Fibroblast of gingiva (primary cell): ENCODE measurements at places on chromosomes 13 and 19.

- no peak for DNase-seq
These were observed 54.8 kb downstream of the ABCC4 start for GRCh38 chr13:95246292-95247082.

DNA sequence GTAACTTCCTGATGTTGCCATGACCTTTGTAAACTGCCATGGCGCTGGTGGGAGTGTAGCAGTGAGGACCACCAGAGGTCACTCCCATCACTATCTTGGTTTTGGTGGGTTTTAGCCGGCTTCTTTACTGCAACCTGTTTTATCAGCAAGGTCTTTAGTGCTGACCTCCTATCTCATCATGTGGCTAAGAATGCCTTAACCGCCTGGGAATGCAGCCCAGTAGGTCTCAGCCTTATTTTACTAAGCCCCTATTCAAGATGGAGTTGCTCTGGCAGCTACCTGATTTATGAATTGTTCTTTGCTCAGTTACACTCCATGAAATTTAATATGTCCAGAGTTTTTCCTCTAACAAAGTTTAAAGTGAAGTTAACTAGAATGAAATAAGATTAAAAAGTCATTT, 4.6 kb upstream of the EPS15L1 start:
- DNase-seq, result no peak

DNA sequence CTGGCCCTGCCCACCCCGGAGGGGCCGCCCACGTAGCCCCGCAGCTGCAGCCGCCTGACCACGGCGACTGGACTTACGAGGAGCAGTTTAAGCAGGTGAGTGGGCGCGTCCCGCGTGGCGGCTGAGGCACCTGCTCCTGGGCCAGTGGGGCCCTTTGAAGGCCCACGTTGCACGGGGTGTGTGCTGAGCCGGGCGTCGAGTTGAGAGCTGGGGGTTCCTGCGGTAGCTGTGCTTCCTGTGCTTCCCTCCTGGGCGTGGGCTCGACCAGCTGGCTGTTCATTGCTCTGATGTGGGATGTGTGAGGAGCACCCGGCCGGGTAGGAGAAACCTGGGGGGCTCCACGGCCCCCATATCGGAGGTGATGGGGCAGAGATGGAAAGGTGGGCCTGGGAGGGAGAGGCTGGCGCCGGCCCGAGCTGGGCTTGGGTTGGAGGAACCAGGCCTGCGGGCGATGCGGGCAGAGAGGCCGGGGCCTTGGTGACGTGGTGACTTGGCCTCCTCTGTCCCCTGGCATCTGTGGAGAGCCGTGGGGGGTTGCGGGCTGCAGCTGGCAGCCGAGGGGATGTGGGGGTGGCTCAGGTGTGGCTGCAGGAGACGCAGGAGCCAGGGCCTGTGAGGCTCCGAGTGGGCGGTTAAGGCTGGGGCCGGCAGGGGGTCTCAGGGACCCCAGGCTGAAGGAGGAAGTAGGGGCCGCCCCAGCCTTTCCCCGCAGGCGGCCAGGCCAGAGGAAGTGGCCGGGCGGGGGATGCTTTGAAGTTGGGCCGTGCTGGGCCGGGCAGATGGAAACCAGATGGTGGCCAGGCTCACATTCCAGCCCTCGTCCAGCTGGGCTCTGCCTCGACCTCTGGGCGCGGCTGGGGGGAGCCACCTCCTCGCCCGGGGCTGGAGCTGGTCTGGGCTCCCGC, 7.1 kb downstream of the ARID3A start:
- DNase-seq, result peak; percentile 94

DNA sequence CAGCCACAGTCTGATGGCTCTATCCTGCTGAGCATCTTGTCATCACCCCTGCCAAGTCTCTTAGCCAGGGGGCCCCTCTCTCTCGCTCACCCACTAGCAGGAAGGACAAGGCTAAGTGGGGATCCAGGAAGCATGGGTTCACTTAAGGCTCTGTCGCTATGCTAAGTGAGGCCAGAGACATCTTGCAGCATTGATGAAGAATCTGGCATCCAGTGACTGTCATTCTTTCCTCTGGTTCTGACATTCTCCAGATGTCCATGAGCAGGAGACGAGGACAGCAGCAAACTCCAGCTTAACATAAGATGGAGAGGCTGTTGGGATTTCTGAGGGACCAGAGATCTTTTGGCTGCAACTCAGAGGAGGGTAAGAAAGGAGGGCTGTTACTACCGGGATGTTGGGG, 230.2 kb downstream of the TSHZ3 start:
- no peak for DNase-seq

GRCh38 chr13:113053801-113054604, 51.6 kb upstream of the F7 start:
- DNase-seq, result no peak

DNA sequence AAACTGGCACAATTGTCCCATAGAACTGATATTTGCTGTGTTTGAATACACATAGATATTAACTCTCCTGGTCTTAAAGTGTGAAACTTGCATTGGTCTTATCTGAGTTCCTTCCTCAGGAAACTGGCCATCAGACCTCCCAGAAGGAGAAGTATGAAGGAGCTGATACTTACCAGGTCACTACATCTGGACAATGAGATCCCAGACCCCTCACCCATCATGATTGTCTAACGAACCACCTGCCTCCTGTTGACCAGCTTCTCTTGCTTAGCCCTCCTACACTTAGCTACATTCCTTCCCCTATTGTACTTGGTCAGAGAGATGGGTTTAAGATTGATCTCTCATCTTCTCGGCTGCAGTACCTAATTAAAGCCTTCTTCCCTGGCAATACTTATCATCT, 413.3 kb downstream of the KCTD12 start:
- DNase-seq, result no peak

DNA sequence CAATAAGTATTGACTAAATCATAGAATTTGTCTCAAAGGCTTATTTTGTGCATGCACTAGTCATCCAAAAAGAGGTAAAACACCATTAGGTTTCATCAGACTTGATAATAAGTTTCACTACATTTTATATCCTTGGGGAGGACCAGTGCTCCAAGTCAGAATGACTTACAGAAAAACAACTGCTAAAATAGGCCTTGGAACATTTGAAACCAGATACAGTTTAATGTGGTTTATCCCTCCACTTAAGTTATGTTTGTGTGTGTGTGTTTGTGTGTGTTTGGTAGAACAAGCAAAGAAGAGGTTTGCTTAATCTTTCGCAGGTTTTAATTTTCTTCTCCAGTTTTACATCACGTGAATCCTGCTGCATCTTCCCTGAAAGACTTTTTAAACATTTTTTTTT, 570.9 kb downstream of the PCDH9 start:
- peak; percentile 96 for DNase-seq
